Fibroblast of mammary gland (primary cell): ENCODE measurements at places on chromosomes 13 and 19.
A peak's percentile ranks its signal among the peaks of the same experiment; 100 is the strongest.

GRCh38 chr19:16121967-16122366, 10.3 kb downstream of the RAB8A start:
- DNase-seq: no peak

DNA sequence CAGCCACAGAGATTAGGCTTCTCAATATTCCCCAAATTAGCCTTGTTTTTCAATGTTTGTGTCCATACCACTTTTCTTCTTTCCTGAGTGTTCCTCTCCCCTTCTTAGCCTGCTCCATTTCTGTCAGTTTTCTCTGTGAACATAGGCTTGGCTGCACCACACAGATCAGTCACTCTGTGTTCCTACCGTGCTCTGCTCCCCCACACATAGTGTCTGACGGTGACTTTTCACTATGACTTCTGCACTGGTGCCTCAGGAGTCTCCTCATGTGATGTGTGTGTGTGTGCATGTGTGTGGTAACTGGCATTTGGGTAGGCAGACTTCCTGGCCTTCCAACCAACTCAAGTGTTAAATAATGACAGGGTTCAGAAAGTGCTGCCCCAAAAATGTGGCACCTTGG, 47.9 kb upstream of the MYCBP2 start:
- no peak for DNase-seq

DNA sequence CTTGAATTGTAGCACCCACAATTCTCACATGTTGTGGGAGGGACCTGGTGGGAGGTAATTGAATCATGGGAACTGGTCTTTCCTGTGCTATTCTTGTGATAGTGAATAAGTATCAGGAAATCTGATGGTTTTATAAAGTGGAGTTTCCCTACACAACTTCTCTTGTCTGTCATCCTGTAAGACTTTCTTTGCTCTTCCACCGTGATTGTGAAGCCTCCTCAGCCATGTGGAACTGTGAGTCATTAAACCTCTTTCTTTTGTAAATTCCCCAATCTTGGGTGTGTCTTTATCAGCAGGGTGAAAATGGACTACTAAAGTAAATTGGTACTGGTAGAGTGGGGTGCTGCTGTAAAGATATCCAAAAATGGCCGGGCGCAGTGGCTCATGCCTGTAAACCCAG, 215.6 kb downstream of the LIG4 start:
- DNase-seq: no peak

- DNase-seq: peak; percentile 1
These were observed 320.1 kb downstream of the MTUS2 start for GRCh38 chr13:29140277-29140676.

DNA sequence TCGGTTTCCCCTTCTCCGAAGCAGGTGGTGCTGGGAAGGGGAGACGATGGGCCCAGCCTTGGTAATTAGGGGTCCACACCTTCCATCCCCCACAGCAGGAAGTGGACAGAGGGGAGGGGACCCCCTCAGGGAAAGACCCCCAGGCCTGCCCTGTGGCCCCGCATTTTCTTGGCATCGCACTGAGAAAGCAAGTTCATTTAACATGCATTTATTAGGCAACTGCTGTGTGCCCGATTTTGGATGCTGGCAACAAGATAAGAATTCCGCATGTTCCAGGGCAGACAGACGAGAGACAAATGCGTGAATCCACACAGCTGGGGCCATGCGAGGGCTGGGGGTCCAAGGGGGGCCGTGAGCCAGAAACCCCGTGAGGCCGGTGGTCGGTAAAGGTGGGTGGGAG, 28.4 kb downstream of the ARID3A start:
- DNase-seq: no peak

DNA sequence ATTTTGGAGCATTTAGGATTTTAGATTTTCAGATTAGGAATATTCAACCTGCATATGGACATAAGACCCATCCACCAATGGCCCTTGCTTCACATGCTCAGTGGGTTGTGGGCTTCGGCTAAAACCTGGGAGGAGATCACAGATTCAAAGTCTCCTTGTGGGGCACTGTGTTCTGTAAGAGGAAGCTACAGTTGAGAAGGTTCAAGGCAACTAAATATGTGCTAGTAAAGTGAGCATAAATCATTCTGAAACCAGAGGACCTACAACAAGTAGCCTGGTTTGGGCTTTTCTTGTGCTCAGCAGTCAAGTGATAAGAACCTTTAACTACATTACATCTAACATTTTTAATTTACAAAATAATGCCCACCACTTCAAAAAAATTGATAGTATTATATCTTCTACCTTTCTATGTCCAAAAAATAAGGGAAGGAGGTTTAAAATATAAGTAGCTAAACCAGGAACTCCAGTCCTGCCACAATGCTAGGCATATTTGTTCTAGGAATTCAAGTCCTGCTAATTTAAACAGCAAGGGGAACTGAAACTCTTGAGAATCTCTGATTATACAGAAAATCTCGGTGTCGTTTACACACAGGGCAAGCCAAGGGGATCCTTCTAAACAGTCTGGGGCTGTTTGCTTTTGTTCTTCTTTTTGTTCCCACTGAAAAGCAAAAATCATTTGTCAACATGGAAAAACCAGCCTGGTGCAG, 36.6 kb downstream of the FOXO1 start:
- no peak for DNase-seq

GRCh38 chr13:21014502-21015170, 46.8 kb downstream of the LATS2 start:
- peak; percentile 92 for DNase-seq

GRCh38 chr13:78004821-78005220, 86.2 kb upstream of the EDNRB start:
- no peak for DNase-seq

DNA sequence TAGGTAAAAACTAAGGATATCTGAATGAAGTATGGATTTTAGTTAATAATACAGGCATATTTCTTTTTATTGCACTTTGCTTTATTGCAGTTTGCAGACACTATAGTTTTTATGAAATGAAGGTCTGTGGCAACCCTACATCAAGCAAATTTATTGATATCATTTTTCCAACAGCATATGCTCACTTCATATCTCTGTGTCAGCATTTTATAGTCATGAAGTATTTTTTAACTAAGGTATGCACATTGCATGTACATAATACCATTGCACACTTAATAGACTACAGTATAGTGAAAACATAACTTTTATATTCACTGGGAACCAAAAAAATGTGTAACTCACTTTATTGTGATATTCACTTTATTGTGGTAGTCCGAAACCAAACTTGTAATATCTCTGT, 236.3 kb downstream of the SUCLA2 start:
- no peak for DNase-seq

DNA sequence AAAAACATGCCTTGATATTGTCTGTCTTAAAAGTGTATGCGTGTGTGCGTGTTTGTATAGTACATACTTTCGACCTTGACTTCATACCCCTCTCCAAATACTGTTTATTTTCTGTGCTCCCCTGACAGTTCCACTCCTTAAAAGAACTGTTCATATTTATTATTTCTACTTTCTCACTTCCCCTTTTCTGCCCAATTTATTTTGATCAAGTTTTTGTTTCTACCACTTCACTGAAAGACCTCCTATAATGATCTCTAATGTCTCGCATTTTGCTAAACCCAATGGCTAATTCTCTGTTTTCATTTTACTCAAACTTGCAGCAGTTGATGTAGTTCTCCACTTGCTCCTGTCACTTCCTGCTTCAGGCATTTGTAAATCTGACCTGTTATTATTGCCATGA, 426.1 kb upstream of the KLF12 start:
- DNase-seq: no peak

- DNase-seq: peak; percentile 56
These were observed 20.9 kb downstream of the FCHO1 start for GRCh38 chr19:17772172-17772571.

DNA sequence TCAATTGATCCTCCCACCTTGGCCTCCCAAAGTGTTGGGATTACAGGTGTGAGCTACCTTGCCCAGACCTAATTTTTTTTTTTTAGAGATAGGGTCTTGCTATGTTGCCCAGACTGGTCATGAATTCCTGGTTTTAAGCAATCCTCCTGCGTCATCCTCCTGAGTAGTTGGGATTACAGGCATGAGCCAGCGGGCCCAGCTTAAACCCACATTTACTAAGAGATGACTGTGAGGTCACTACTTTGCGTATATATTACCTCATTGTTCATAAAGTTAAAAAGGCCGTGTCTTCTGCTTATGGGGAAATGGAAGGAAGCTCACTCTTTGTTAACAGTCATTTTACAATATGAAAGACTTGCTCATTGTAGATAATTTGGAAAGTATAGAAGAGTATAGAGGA, 39.6 kb upstream of the C1QTNF9 start:
- DNase-seq: no peak

DNA sequence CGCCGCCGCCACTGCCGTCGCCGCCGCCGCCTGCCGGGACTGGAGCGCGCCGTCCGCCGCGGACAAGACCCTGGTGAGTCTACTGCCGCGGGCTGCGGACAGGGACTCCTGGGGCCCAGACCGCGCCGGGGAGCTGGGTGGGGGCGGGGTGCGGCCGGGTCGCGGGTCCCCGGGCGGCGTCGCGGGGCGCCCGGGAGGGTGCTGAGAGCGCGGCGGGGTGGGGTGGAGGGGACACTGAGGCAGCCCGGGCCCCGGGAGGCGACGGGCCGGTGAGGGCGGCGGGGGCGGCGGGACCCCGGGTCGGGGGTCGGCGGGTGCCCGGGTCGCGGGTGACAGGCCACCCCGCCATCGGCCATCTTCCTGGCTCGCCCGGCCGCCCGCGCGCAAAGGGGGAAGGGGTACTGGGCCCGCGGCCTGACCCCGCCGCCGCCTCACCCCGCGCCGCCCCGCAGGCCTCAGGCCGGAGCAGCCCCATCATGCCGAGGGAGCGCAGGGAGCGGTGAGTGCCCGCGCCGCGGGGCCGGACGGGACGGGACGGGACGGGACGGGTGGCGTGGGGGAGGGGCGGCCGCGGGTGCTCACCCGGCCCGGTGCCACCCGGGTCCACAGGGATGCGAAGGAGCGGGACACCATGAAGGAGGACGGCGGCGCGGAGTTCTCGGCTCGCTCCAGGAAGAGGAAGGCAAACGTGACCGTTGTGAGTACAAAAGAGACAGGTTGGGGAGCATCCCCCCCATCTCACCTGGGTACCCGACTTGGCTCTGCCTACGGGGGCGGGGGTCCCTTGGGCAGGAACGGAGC, 489 bp downstream of the CCNE1 start:
- no peak for DNase-seq

DNA sequence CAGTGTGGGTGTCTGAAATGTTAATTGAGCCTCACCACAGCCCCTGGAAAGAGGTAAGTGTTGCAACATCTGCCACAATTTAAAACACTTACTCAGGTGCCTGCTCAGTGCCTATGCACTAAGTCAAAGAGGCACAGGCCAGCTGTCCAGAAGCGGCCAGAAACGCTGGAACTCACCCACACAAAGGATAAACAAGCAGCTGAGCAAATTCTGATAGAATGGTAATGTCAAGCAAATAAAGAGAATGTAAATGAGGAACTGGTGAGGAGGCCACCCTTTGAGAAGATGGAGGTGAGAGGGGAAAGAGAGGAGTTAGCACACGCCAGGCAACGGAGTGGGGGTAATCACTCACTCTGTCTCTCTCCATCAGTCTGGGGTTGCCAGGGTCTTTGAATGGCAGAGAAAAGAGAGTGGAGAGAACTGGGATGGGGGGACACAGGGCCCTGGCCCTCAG, 67.7 kb upstream of the SERP2 start:
- peak; percentile 52 for DNase-seq

DNA sequence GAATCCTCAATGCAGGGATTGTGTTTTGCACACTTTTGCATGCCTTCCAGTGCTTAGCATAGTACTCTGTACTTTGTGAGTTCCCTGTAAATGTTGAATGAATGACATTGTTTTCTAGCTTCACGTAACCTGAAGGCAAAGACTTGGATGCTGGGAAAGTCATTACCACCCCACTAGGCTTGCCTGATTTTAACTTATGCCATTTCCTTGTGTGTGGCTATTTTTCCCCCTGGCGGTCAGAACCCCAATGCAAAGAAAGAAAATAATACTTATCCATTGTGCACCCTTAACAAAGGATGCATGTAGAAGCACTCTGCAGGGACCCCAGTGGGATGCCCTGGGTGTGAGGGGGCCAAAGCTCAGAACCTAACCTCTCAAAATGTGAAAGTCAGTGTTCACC, 1.2 kb upstream of the ENOX1 start:
- peak; percentile 75 for DNase-seq

DNA sequence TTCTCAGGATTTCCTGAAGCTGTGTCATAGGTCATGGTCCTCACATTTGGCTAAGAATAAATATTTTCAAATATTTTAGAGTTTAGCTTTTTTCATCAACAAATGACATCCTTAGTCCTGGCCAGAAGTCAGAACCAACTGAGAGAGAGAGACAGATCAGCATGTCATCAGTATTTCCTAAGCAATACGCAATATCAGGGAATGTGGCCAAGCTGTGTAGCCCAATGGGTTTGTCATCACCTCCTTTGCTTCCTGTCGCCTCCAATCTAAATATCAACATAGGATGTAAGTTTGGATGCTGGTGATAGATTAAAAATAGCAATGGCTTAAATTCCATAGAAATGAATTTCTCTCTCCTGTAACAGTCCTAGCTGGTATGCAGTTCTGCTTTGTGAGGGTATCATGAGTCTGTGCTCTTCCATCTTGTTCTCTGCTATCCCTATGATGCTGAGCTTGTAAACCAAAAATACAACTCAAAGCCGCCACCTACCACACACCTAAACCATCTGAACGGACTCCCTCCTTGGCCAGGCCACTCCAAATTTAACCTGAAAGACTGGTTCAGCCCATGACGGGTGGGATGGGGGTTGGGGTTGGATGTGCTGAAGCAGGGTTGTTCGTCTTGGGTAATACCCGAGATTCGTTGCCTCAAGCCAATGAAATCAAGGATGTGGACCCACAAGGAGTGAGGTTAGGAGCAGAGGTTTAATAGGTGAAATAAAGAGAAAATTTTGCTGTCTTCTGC, 10.0 kb upstream of the IGSF23 start:
- DNase-seq: peak; percentile 95

GRCh38 chr13:62512194-62513141, 1096.8 kb upstream of the PCDH20 start:
- DNase-seq: peak; percentile 40

GRCh38 chr13:102682727-102683126, 12.1 kb downstream of the METTL21C start:
- DNase-seq: no peak

GRCh38 chr13:84038001-84038400, 155.7 kb upstream of the SLITRK1 start:
- DNase-seq: no peak

DNA sequence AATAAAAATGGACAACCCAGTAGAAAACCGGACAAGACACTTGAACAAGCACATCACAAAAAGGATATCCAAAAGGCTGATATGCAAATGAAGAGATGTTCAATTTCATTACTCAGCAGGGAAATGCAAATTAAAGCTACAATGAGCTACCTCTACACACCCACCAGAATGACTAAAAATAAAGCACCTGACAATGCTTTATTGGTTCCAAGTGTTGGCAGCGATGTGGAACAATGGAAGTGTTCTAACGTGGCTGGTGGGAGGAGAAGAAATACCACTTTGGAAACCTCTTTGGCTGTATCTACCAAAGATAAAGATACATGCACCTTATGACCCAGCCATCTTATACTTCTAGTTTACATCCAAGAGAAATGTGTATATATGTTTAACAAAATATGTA, 3.7 kb upstream of the ACP7 start:
- DNase-seq: no peak

- DNase-seq: no peak
These were observed 14.6 kb downstream of the AKT2 start for GRCh38 chr19:40270362-40271089.
